ENCODE measurements at places on chromosomes 7 and 10.

DNA sequence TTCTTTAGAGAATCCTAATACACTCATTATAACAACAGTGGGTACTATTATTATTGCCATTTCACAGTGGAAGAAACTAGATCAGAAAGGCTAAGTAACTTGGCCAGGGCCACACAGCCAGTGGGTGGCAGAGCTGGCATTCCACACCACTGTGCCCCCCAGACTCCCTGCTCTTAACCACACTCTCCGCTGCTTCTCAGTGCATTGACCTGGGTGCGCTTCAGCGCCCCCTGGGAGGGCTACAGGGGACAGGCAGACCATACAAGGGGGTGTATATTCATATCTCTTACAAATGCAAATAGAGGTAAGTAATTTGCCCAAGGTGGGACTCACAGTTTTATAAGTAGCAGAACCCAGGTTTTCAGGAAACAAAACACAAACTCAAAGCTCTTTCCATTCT, 77.0 kb upstream of the NMT2 start:
- DNase-seq, result no peak

GRCh38 chr10:132774902-132775863, 10.8 kb downstream of the NKX6-2 start:
- no peak for DNase-seq

DNA sequence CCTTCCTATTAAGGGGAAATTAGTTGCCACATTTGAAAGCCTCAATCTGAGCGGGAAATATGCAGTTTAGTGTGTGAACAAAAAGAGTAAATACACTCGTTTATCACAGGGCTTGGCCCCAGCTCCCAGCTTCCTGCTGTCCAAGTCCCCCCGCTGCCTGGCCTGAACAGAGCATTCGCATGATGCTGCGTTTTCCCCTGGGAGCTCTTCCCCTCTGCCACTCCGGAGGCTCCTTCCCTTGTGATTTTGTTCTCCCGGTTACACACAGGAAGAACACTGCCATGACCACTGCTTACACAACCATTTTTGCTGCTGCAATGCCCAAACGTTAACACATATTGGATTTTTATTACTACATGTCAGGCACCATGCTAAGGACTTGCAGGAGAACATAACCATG, 120.7 kb upstream of the ADARB2 start:
- DNase-seq, result no peak

- no peak for DNase-seq
Observed at GRCh38 chr7:116717137-116717536, 45.1 kb downstream of the MET start.

- DNase-seq, result no peak
Observed at GRCh38 chr7:127928852-127929251, 102.4 kb downstream of the LRRC4 start.

DNA sequence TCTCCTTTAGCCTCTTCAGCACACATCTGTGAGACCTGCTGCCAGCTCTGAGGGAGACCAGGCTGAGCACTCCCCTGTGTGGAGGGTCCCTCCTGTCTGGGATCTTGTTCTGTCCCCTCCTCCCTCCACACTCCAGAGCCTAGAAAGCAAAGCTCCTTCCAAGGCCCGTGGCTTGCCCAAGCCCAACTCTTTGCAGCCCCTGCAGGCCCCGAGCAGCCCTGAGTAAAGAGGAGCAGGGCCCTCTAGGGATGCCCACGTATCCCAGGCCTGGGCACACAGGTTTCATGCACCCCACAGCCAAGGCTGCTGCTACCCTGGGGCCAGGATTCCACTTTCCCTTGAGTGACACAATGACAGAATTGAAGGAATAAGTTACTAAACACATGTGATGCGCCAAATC, 24.0 kb downstream of the COBL start:
- DNase-seq, result no peak

GRCh38 chr10:50613150-50613549, 10.6 kb downstream of the SGMS1 start:
- DNase-seq, result no peak

All from T-helper 1 cell (primary cell).